ENCODE measurements at places on chromosomes 5 and 9.

DNA sequence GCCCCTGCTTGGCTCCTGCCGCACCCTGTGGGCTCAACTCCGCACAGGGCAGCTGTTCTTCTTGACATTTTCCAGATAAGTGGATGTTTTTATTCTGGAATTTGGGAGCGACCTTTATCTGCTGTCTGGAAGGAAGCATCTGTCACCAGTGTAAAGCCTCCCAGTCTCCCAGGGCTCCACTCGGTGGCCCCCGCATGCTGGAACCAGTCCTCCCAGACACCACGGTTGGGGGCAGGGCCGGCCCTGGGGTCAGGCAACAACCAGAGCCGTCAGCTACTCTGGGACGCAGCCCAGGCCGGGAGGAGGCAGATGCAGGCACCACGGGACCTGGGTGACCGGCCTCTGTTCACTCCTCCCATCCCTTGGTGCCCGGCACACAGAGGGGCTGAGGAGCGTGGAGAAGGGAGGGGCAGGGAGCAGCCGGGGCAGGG is 92.8 kb upstream of the ADAMTS2 start:
- no peak for DNase-seq

GRCh38 chr5:172137046-172137445 is 51.0 kb downstream of the STK10 start:
- DNase-seq: no peak

- no peak for DNase-seq
Measured at GRCh38 chr9:3980212-3980611, 319.7 kb downstream of the GLIS3 start.

DNA sequence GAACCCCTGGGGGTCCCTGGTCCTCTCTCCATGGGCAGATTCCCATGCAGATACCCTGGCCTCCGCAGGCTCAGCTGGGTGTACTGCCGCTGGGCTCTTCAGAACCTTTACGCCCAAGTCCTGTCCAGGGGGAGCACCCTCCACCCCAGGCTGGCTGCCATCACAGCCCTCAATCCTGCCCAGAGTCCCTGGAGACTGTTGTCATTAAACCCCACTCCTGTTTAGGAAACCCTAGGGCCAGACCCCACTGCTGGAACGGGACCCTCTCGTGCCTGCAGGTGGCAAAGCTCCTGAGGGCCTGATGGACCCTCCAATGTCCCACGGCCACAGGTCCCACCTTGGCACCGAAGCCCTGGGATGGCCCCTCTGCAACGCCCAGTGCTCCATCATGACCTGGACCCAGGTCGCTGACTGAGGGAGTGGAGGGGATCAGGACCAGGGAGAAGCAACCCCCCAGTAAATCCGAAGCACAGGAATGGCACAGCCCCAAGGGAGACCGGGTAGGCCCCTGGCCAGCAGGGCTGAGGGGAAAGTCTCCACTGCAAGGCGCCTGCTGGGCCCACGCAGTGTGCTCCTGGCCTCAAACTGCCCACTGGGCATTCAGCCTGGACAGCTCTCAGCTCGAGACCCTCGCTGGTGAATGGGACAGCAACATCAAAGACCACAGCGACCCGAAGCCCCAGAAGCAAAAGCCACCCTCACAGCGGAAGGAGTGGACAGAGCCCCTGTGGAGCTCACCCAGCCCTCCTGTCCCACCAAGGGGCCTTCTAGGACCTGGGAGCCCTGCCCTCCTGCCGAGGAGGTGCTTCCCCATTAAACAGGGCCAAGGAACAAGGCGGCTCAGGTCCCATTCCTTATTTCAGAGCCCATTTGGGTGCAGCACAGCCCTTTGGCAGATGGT is 8.3 kb downstream of the ZDHHC11B start:
- DNase-seq: no peak

GRCh38 chr5:35229076-35230037 is 930 bp downstream of the PRLR start:
- DNase-seq: no peak

DNA sequence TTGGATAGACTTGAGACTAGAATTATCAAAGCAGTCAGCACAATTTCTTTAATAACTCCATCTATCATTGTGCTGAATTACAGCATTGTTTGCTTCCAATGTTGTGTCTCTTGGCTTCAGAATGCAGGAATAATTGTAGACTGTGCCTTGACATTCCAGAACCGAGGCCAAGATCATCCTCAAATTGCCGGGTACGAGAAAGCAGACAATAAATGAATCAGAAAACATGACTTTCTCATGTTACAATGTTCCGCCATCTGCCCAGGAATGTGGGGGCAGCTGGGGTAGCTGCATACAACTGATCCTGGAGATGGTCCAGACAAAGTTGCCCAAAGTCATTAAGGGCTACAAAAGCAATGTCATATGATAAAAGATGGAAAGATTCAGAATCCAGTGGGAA is 206.2 kb upstream of the SGCD start:
- no peak for DNase-seq

GRCh38 chr5:20020247-20020646 is 32.2 kb upstream of the CDH18 start:
- no peak for DNase-seq

DNA sequence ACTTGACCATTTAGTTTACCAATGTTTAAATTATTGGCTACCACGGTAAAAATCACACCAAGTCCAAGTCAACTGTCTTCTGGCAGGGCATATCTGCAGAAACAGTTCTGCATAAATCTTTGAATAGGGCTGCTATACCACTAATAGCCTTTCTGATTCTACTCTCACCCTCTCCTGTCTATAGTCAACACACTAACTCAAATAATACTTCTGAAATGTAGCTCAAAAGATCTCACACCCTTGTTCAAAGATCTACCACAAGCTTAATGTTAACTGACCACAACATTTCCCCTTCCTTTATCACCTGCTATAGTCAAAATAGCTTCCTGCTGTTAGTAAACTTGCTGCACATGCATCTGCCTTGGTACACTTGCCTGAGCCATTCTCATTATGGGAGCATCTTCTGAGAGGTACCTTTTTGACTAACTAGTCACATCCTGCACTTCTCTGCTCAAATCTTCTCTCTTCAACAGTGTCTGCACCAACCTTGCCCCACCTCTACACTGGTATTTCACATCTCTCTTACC is 319.4 kb downstream of the CDH10 start:
- DNase-seq: no peak

DNA sequence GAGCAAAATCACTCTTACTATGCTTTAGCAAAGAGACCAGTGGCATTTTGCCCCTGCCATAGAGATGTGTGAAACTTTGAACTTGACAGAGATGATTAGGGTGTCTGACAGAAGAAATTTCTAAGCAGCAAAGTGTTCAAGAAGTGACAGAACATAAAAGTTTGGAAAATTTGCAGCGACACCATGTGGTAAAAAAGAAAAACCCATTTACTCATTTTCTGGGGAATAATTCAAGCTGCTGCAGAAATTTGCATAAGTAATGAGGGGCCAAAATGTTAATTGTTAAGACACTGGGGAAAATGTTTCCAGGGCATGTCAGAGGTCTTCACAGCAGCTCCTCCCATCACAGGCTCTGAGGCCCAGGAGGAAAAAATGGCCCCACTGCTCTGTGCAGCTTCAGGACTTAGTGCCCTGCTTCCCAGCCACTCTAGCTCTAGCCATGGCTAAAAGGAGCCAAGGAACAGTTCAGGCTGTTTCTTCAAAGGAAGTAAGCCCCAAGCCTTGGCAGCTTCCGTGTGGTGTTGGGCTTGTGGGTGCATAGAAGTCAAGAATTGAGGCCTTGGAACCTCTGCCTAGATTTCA is 6.1 kb upstream of the AP3B1 start:
- no peak for DNase-seq

DNA sequence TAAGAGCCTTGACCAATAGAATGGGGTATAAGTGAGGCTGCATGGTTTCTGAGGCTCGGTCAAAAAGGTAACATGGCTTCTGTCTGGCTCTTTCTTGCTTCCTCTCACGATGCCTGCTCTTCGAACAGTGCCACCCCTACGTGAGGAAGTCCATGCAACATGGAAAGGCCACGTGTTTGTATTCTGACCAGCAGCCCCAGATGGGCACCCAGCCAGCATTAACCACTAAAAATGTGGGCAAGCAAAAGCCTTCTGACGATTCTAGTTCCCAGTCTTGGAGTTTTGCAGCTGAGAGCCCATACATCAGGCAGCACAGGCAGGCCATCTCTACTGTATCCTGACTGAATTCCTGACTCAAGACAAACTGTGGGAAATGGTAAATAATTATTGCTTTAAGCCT is 24.2 kb upstream of the NREP start:
- no peak for DNase-seq

DNA sequence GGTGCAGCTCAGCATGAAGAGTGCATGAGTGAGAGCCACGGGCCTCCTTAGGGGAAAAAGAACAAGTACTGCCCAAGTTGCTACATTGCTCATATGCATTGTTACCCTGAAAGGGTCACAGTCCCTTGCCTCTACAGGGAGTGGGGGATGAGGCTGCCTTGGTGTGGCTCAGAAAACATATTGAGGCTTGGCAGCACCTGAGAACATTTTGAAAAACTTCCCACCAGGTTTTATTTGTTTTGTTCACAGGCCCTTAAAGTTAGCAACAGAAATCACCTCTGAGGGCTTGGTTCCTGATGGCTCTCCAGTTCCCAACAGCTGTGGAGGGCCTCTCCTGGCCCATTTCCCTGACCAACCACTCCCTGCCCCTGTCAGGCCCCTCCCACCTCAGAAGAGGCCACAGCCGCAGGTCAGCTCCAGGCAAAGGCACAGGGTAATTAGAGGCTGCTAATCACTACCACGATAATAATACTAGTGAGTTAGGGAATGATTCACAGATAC is 90.7 kb upstream of the ADRA1B start:
- DNase-seq: no peak

- no peak for DNase-seq
Measured at GRCh38 chr5:101009758-101010519, 106.9 kb upstream of the ST8SIA4 start.
